NCI-H1105 (cell line): ENCODE measurements at places on chromosomes 12 and 14.

GRCh38 chr12:65449400-65449799 lies 170.9 kb downstream of the MSRB3 start:
- no peak for DNase-seq

GRCh38 chr14:23355871-23356435 lies 3.3 kb upstream of the SLC22A17 start:
- DNase-seq: no peak

DNA sequence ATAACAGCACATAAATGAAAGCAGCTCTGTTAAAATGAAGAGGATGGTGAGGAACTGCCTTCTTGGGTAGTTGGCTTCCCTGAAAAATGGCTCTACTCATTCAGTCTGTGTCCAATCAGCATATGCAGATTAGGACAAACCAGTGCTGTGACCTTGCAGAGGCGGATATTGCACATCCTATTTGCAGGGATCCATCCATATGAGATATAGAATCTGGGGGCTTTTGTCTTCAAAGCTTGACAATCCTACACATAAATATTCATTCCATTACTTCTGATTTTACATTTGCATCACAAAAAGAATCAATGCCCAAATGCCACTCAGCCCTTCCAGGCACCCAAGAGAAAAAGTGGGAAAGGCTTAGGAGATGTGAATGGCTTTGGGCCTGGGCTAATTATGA lies 383.7 kb downstream of the EMP1 start:
- DNase-seq: no peak

- DNase-seq: no peak
Measured at GRCh38 chr12:21453312-21453852, 15.9 kb downstream of the PYROXD1 start.

- no peak for DNase-seq
Measured at GRCh38 chr12:49015196-49015595, 3.4 kb downstream of the PRKAG1 start.

- no peak for DNase-seq
Measured at GRCh38 chr12:95986635-95987570, 9.2 kb downstream of the HAL start.

GRCh38 chr12:143964-144649 lies 69.8 kb downstream of the SLC6A12 start:
- no peak for DNase-seq

GRCh38 chr12:107760207-107760808 lies 629 bp downstream of the PRDM4 start:
- peak; percentile 32 for DNase-seq

GRCh38 chr12:91852634-91853033 lies 293.0 kb downstream of the BTG1 start:
- no peak for DNase-seq

DNA sequence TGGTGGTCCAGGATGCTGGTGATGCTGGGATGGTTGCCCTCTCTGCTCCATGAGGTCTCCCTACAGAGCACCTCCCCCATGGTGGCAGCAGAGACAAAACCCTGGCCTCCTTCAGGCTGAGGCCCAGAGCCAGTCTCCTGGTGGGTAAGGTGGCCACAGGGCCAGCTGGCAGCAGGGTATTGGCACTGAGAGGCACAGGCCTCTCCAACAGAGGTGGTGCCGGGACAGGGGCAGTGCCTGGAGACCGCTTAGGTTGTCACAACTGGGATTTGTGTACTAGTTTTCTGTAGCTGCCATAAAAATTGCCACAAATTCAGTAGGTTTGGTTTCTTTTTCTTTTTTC lies 6.1 kb upstream of the MTA1 start:
- no peak for DNase-seq

DNA sequence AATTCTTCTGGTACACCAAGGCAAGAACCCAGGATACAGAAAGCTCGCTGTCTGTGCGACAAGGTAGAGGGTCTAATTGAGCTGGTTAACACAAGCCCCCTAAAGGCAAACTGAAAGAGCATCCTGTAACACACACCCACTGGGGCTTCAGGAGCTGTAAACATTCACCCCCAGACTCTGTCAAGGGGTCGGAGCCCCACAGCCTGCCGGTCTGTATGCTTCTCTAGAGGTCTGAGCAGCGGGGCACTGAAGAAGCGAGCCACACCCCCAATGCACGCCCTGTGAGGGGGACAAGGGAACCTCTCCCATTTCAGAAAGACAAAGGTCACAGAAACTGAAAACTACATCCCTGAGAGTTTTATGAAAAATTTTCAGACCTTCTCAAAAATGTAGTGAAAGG lies 1.3 kb upstream of the IPO8 start:
- no peak for DNase-seq

GRCh38 chr14:65731933-65732506 lies 319.5 kb downstream of the FUT8 start:
- DNase-seq: no peak

- no peak for DNase-seq
Measured at GRCh38 chr12:51687614-51688013, 96.6 kb downstream of the SCN8A start.

DNA sequence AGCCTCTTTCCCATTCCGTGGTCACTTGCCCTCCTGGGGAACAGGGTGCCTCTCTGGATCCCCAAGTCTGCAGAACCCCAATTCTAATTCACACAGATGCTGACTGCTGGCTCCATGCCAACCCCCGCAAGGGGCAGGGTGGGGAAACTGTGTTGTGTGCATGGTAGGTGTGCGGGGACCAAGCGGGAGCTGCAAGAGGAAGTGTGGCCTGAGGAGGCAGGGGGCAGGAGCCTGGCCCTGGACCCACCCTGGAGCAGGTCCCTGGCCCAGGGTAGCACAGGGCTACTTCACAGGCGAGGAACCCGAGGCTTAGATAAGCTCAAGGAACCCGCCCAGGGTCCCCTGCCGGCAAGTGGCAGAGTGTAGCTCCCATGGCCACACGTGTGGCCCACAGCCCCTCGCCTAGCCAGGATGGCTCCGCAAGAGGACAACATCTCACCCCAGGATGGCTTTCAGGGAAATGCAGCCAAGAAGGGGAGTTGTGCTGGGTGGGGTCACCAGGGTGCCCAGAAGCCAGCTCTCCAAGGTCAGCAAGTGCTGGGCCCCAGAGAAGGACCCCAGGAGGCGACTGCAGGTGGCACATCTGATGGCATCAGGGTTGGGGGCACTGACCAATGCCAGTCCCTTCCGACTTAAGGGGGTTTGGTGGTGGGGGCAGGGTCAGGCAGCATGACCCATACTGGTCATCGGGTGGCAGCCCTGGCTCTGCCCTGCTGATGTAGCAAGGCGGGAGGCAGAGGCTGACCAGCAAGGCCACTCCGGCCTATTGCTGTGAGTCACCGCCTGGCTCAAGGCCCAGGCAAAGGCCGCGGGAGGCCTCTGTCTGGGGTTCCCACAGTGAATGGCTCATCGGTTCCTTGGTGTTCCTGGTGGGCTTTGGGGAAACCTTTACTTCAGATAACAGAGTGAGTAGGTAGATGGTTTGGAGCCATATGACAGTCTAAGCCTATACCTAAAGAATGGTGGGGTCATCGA lies 37.3 kb upstream of the EML1 start:
- no peak for DNase-seq

DNA sequence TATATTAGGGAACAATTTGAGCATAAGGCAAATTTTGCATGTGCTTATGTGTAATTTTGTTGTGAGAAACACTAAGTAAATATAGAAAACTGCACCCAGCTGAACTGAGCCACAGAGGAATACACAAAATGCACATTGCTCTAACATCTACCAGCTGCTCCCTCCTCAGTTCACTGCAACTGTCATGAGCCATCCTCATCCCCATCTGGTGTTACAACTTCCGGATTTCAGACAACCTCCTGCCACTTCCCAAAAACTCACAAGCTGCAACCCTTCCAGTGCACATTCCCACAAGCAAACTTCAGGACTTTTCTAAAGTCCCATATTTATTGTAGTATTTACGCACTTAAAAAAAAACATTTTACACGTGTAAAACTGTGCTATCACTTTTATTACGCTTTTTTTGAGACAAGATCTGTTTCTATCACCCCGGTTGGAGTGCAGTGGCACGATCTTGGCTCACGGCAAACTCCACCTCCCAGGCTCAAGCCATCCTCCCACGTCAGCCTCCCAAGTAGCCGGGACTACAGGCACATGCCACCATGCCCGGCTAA lies 169.1 kb upstream of the TBX3 start:
- DNase-seq: no peak

DNA sequence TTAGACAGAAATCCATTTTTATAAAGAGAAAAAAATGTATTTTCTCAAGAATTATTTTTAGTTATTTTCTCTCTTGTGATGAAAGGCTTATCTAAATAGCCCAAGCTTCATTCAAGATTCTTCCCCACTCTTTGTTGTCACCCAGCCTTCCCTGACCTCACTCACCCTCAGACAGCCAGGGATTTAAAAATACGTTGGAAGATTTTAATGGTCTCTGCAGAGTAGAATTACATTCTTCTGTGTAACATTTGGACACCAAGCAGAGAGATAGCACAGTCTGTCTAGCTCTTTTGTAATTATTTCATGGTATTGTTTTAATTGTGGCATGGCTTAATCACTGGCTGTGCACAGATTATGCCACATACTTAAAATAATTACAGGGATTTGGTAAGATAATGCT lies 130.3 kb downstream of the IGF1 start:
- no peak for DNase-seq

DNA sequence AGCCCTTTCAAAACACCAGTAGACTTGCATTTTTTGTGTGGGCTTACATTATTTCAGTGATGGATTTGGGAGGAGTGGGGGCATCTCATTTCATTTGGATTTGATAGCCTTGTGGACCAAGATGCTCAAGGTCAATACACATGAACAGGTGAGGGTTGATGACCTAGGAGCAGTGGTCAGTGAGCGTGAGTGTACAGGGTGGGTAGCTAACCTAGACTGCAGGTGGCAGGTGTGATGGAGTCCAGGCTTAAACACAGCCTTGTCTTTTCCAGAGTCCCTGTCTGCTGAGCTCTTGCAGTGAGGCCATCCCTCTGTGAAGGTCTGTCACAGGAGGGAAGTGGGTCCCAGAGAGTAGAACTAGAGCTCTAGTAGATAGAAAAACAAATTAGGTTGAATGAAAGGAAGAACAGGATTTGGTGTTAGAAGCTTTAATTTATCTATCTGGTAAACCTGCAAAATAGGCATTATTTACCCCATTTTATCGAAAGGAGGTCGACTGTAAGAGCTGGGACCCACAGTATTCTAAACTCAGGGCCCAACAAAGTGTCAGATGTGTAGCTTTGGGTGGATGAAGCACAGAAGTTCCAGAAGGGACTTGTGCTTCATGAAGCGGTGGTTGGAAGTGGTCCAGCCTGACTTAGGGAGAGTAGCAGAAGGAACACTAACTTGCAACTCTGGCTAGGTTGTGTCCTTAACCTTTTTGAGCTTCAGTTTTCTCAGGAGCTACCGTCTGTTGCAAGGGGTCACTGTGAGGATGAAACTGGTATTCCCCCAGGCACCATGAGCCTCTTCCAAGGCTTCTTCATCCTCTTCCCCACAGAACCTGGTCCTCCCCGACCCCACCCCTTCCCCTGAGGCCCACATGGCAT lies 18.2 kb downstream of the RPS6KL1 start:
- DNase-seq: no peak
